Stomach (tissue), 19 donors: ENCODE measurements at places on chromosomes 16 and 17. TPM values are rescaled to one million over a fixed set of nuclear protein-coding genes. Genes with fewer than 3 reads are reported as not detected.

- no peak overlapping the region for H3K4me3 ChIP-seq
- no peaks in the 10 kb centered on the region for H3K4me1 ChIP-seq
- H3K36me3 ChIP-seq, result no peaks in the 10 kb centered on the region
- peaks cover 76% of the 10 kb centered on the region for H3K27me3 ChIP-seq
- no peak overlapping the region for H3K27ac ChIP-seq
Measured at GRCh38 chr17:77909236-77909635, 49.3 kb upstream of the TNRC6C start.

The MYH8 gene
- total RNA-seq, result not detected

The HSD17B1 gene
- total RNA-seq, result not detected

DNA sequence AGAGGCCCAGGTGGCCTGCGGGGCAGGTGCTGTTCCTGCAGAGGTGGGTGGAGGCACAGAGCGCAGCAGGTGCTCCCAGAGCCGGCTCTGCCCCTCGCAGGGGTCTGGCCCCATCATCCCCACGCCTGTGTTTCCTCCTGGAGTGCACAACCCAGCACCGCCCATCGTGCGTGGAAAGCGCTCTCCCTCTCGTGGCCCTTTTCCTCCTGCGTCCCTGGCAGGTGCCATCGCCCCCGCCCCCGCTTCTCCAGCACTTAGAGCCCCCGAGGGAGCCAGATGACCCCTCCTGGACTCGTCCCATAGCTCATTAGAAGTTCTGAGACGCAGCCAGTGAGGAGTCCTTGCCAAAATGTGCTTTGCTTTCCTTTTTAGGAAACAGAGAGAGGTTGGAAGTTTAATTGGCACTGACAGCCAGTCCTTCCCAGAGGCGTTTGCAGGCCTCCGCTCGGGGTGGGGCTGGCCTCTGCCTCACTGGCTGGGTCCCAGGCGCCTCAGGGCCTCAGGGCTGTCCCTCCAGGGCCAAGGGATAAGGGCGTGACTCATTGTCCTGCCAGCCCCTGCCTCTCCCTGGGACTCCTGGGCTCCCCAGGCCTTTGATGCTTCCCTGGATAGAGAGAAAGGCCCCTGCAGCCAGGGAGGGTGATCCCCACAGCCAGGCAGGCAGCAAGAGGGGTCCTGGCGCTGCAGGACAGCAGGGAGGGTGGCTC, 32.2 kb upstream of the CHMP6 start:
- H3K4me1 ChIP-seq, result peaks cover 9% of the 10 kb centered on the region
- peaks cover 44% of the 10 kb centered on the region for H3K36me3 ChIP-seq
- H3K4me3 ChIP-seq, result no peak overlapping the region
- peak overlapping the region; percentile 71 for H3K27ac ChIP-seq
- H3K27me3 ChIP-seq, result no peaks in the 10 kb centered on the region

The ADAD2 gene
- not detected for total RNA-seq

DNA sequence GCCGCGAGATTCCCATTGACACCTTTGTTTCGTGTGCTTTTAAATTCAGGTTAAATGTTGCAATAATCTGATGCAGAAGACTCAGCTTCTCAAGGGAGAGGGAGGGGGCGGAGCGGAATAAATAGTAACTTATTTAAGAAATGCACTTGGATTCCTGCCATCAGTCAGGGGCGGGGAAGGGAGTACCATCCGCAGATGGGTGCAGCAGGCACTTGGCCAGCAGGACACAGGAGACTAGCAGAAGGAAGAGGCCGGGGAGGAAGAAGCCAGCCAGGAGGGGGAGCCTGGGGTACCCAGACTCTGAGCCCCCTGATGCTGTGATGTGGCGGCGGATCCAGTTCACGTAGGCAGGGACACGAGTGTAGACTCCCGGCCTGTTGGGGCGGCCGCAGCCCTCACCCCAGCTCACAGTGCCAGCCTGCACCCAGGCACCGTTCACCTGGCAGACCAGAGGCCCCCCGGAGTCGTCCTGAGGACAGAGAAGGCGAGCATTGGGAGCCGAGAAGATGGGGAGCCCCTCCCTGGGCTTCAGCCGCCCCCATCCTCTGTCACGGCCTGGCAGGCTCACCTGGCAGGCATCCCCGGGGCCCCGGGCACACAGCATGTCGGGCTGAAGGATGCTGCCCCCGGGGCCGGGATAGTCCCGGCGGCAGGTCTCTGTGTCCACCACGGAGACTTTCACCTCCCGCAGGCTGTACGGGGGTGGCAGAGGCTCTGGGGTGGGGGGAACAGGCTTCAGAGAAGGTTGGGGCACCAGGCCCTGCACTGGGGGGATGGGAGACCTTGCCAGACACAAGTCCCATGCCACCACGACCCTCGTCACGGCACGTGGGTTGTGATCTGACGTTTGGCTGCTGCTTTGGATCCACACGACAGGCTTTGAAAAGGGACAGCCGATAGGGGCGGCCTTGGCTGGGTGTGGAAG, 3.2 kb downstream of the TPSG1 start:
- no peak for DNase-seq
- H3K27me3 ChIP-seq, result no peaks in the 10 kb centered on the region
- peaks cover 21% of the 10 kb centered on the region for H3K4me1 ChIP-seq
- no peak overlapping the region for H3K4me3 ChIP-seq
- no peak overlapping the region for H3K27ac ChIP-seq

DNA sequence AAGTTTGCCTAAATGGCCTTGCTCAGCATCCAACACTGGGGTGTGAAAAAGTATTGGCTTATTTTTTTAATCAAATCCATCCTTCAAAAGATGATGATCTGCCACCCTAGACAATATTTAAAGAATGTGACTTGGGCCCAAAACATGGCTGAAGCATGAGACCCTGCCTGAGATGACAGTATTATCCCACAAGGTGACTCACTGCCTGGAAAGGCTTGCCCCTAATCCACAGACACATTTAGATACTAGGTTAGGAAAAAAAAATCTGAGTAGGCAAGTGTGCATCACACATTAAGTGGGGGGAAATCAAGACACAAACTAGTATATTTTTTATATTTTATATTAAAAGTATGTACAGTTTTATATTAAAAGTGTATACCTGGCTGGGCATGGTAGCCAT, 38.4 kb downstream of the TOM1L2 start:
- H3K4me3 ChIP-seq, result no peak overlapping the region
- no peaks in the 10 kb centered on the region for H3K36me3 ChIP-seq
- H3K27me3 ChIP-seq, result no peaks in the 10 kb centered on the region
- DNase-seq, result no peak
- peaks cover 86% of the 10 kb centered on the region for H3K4me1 ChIP-seq

GRCh38 chr16:23528644-23529310, 18.5 kb upstream of the GGA2 start:
- H3K4me1 ChIP-seq, result no peaks in the 10 kb centered on the region
- H3K36me3 ChIP-seq, result peaks cover 88% of the 10 kb centered on the region
- no peak overlapping the region for H3K27ac ChIP-seq
- H3K27me3 ChIP-seq, result no peaks in the 10 kb centered on the region
- H3K4me3 ChIP-seq, result no peak overlapping the region

GRCh38 chr16:88424587-88425235, 28.4 kb upstream of the ZFPM1 start:
- H3K4me1 ChIP-seq, result peaks cover 11% of the 10 kb centered on the region
- no peak for DNase-seq
- peaks cover 29% of the 10 kb centered on the region for H3K27me3 ChIP-seq
- no peak overlapping the region for H3K4me3 ChIP-seq
- H3K36me3 ChIP-seq, result no peaks in the 10 kb centered on the region

DNA sequence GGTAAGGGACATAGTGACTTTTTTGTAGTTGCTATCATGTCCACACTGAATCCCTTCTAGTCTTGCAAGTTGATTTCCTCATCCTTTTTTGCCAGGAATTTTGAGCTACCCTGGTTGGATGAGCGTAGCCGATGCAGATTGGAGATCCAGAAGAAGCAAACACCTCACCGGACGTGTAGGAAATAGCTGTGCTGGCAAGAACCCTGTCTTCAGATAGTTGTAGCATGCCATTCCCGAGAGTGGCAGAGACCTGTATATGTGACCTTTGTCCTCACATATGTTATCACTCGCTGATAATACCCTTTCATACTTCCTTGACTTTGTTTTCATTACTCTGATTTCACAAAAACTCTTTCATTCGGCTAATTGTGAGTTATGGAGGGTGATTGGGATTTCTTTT, 6.2 kb upstream of the CASC3 start:
- peaks cover 15% of the 10 kb centered on the region for H3K4me1 ChIP-seq
- peak; percentile 60 for DNase-seq
- H3K36me3 ChIP-seq, result peaks cover 83% of the 10 kb centered on the region
- H3K27me3 ChIP-seq, result no peaks in the 10 kb centered on the region
- H3K27ac ChIP-seq, result peak overlapping the region; percentile 60
- no peak overlapping the region for H3K4me3 ChIP-seq

DNA sequence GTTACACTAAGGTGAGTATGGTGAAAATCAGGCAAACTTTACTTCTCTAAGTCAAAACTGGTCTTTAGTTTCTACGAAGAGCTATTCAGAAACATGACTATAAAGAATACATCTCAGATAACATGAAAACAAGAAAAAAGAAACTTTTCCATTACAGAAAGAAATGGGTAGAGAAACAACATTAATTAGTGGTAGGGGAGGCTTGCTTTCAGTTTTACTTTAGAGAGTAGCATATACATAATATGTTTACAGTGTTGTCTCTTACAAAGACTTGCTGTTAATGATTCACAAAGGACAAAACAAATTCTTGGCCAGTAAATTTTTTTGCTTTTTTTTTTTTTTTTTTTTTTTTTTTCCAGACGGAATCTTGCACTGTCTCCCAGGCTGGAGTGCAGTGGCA, 34.2 kb downstream of the CRLF3 start:
- peaks cover 90% of the 10 kb centered on the region for H3K36me3 ChIP-seq
- DNase-seq, result no peak
- H3K4me3 ChIP-seq, result no peak overlapping the region
- no peak overlapping the region for H3K27ac ChIP-seq
- H3K4me1 ChIP-seq, result peaks cover 11% of the 10 kb centered on the region

The SLC12A3 gene
- total RNA-seq, result not detected

DNA sequence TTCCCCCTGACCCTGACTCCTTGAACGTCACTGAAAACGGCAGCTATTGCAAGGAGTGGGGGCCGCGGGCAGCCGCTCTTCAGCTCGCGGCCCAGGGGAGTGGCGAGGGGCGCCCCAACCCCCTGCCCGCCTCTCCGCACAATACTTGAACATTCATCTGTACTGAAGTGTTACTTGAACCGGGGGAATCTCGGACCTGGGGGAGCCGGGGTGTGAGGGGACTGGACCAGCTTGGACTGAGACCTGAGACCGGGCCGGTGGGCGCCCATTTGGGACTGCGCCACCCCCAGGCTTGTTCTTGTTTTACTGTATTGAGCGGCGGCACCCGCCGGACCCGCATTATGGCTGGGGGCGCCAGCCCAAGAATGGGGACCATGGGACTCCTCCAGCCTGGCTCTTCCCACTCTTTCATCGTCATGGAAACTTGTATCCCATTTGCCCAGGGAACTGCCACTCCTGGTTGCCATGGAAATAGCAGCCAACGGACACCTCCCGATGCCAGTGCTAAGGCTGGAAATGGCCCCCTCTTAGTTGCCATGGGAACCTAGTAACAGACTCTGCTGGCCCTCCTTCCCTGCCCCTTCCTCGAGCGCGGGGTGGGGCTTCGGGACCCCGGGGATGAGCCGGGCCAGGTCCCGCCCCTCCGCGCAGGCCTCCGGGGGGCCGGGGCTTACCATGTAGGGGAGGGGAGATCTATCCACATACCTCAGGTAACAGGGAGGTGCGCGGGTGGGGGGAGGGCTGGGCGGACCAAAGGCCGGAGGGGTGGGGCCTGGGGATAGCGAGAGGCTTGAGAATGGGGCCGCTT, 805 bp upstream of the ORAI3 start:
- peak overlapping the region; percentile 84 for H3K4me3 ChIP-seq
- peaks cover 50% of the 10 kb centered on the region for H3K4me1 ChIP-seq
- H3K36me3 ChIP-seq, result peaks cover 40% of the 10 kb centered on the region
- H3K27me3 ChIP-seq, result no peaks in the 10 kb centered on the region

The NTN3 gene
- total RNA-seq, result not detected

DNA sequence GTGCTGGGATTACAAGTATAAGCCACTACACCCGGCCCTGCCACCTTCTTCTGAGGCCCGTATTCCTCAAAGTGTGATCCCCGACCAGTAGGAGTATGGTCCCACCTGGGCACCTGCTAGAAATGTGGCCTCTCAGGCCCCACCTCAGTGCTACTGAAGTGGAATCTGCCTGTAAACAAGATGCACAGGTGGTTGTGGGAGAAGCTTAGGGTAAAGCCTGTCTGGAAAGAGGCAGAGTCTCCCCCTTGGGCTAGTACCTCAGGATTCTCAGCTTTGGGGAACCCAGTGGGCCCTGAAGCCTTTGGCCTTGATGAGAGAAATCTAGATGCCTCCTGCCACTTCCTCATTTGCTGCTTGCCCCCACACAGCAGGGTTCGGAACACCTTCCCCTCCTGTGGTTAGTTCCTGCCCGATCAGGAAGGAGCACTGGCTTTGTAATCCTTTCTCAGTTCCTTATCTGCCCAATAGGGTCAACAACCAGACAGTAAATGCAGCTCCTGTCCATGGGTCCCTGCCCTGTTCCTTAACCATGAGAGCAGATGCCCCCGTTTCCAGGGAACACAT, 25.2 kb downstream of the TK2 start:
- no peak for DNase-seq
- H3K27me3 ChIP-seq, result no peaks in the 10 kb centered on the region
- H3K36me3 ChIP-seq, result peaks cover 67% of the 10 kb centered on the region
- H3K4me3 ChIP-seq, result no peak overlapping the region
- H3K4me1 ChIP-seq, result peaks cover 49% of the 10 kb centered on the region
- H3K27ac ChIP-seq, result peak overlapping the region; percentile 99

DNA sequence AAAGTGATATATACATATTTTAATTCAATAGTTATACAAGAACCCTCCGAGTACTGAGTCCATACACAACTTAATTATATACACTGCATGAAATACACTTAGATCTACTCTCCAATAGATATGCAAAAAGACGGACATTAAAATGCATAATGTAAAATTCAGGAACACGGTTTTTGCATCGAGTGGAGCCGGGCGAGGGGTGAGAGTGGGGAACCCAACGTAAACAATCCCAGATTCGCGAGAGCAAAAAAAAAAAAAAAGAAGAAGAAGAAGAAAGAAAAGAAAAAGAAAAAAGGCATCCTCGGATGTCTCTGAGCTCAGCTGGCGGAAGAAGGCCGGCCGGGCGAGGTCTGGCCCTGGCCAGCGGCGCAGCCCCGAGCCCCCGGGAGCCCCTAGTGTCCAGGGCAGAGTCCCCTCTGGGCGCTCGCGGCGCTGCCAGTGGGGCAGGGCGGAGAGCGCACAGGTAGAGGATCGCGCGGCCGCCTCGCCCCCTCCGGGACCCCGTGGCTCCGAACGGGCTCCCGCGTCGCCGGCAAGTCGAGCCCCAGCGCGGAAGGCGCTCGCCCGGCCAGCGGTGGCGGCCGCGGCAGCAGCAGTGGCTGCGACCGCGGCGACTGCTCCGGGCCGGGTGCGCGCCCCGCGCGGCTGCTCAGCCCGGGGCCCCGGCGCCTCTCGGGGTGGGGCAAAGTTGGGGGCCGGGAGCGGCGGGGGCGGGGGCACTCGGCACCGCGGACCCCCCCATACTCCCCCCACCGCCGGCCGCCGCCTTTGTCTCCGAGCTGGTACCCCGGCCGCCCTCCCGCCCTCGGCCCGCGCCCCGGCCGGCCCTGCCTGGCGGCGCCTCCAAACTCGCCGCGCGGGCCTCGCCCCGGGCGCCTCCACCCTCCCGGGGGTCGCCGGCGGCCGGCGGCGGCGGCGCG, 9.6 kb upstream of the ZFHX3 start:
- peak; percentile 81 for DNase-seq
- peaks cover 37% of the 10 kb centered on the region for H3K4me1 ChIP-seq
- peak overlapping the region; percentile 91 for H3K27ac ChIP-seq
- peak overlapping the region; percentile 68 for H3K4me3 ChIP-seq
- no peaks in the 10 kb centered on the region for H3K36me3 ChIP-seq
- peaks cover 16% of the 10 kb centered on the region for H3K27me3 ChIP-seq

The MNT gene
- 55.8 TPM for total RNA-seq
